ENCODE measurements at places on chromosomes 7 and 10.

GRCh38 chr10:24255881-24256311 lies 47.0 kb downstream of the KIAA1217 start:
- no peak for DNase-seq

- no peak for DNase-seq
Observed at GRCh38 chr7:107843184-107843583, 40.2 kb upstream of the SLC26A3 start.

DNA sequence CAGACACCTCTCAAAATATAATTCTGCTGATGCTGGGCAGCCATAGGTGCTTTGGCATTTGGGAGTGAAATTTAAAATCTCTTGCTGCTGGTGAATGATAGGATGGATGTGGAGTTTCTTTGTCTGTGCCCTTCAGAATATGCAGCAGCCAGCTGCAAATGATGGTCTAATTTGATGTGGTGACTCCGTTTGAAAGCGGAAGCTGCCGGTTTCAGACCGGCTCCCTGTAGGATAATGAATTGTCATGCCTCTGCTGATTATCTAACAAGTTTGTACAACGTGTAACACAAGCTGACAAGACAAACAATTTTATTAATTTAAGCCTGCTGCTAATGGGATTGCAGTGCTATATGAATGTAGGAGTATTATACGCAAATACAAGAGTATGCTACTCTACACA lies 103.5 kb downstream of the SND1 start:
- DNase-seq = peak; percentile 10

GRCh38 chr10:44755481-44755880 lies 155.7 kb upstream of the TMEM72 start:
- DNase-seq = no peak

DNA sequence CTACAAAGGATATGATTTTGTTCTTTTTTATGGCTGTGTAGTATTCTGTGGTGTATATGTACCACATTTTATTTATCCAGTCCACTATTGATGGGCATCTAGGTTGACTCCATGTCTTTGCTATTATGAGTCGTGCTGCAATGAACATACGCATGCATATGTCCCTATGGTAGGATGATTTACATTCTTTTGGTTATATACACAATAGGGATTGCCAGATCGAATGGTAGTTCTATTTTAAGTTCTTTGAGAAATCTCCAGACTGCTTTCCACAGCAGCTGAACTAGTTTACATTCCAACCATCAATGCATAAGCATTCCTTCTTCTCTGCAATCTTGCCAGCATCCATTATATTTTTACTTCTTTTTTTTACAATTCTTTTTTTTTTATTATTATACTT lies 35.6 kb upstream of the FAM13C start:
- DNase-seq = no peak

GRCh38 chr10:92691591-92692079 lies 1.9 kb downstream of the HHEX start:
- no peak for DNase-seq

GRCh38 chr7:151179946-151180345 lies 7.1 kb downstream of the ASB10 start:
- DNase-seq = no peak

- DNase-seq = peak; percentile 76
Observed at GRCh38 chr10:80662429-80663261, 124.9 kb downstream of the SH2D4B start.

DNA sequence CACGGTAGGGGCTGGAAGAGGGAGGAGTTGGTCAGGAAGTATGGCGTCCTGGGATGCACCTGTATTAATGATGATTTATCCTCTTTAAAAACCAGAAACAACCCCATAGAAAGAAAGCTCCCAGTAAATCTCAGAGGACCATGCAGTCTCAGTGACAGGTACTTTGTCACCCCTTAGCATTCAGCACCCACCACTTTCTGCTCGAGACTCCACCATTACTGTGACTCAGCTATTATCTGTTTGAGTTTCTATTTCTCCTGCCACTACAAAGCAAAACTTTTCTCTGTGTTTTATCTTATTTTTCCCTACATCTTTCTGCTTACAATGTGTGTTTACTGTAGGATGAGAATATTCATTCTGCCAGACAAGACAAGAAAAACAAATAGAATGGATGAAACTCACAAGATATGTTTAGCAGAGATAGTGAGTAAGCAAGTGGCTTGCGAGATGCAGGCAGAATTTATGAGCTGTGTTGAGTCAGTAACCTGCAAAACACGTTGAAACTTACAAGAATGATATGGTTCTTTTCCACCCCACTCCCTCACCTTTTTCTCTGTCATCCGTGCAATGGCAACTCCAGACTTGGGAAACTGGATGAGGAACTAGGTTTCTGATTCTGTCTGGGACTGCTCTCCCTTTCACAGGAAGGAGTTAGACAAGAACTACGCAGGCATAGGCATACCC lies 127.1 kb downstream of the AOAH start:
- DNase-seq = no peak

- DNase-seq = peak; percentile 59
Observed at GRCh38 chr7:151875942-151876898, 695 bp downstream of the PRKAG2 start.

GRCh38 chr10:124010563-124011131 lies 82.8 kb downstream of the CHST15 start:
- DNase-seq = no peak

- no peak for DNase-seq
Observed at GRCh38 chr7:30646154-30646553, 36.1 kb downstream of the CRHR2 start.

DNA sequence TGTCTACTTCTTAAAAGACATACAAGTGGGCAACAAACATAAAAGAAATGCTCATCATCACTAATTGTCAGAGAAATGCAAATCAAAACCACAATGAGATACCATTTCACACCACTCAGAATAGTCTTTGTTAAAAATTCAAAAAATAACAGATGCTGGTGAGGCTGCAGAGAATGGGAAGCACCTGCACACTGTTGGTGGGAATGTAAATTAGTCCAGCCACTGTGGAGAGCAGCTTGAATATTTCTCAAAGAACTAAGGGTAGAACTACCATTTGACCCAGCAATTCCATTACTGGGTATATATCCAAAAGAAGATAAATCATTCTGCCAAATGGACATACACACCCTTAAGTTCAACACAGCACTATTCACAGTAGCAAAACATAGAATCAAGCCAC lies 61.8 kb upstream of the STEAP1 start:
- no peak for DNase-seq

Measured in hippocampal formation (tissue), 2 donors.